Spinal cord (tissue), 10 donors: ENCODE measurements at places on chromosomes 12 and 14. TPM values are rescaled to one million over a fixed set of nuclear protein-coding genes. Genes with fewer than 3 reads are reported as not detected.

DNA sequence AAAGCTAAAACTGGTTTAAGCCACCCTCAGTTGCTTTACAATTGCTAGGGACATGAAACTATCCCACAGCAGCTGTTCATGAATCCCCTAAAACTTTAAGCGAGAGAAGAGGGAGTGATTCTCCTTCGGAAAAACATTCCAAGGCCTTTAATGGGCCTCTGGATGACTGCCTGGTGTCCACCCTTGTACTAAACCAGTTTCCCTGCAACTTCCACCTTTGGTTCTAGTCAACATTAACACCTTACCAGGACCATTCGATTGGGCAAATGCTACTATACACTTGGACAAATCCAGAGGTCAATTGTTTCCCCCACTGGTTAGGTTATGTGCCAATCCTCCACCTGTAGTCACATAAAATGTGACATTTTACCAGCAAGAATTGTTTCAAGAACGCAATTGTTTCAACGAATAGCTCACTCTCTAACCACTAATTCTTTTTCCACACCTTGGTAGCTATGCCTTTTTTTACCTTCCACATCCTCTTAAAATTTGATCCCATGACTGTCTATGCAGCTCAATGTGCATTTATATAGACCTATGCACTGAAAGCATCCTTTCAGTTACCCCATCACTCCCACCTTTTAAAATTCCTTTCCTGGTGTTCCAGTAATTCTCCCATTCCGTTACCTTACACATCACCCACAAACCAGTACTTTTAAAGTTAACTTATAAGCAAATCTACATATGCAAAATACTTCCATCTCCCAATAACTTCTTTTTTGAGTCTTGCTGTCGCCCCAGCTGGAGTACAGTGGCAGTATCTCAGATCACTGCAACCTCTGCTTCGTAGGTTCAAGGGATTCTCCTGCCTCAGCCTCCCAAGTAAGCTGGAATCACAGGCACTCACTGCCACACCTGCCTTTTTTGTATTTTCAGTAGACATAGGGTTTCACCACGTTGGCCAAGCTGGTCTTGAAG lies 3.6 kb downstream of the UBC start:
- no peak overlapping the region for H3K27ac ChIP-seq
- DNase-seq, result no peak
- peaks cover 19% of the 10 kb centered on the region for H3K4me1 ChIP-seq
- H3K4me3 ChIP-seq, result no peak overlapping the region

DNA sequence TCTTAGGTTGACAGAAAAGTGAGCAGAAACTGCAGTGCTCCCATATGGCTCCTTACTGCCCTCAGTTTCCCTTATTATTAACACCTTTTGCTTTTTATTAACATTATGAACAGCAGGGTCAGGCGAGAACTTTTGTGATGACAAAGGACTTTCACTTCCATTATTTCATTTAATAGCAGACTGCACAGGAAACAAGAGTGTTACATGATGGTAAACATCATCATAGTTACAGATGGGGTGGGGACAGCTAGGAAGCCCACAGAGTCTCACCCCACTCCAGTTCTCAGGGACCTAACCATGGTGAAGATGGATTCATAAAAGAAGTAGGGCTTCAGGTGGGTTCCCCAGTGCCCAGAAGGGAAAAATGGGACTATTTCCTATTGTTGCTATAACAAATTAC lies 110.1 kb upstream of the PELI2 start:
- H3K4me1 ChIP-seq, result peaks cover 18% of the 10 kb centered on the region
- no peak for DNase-seq
- no peak overlapping the region for H3K27ac ChIP-seq
- H3K36me3 ChIP-seq, result no peaks in the 10 kb centered on the region
- H3K4me3 ChIP-seq, result no peak overlapping the region

- H3K27me3 ChIP-seq, result no peaks in the 10 kb centered on the region
- no peak for DNase-seq
- H3K36me3 ChIP-seq, result peaks cover 31% of the 10 kb centered on the region
Measured at GRCh38 chr12:109098183-109098604, 797 bp downstream of the UNG start.

DNA sequence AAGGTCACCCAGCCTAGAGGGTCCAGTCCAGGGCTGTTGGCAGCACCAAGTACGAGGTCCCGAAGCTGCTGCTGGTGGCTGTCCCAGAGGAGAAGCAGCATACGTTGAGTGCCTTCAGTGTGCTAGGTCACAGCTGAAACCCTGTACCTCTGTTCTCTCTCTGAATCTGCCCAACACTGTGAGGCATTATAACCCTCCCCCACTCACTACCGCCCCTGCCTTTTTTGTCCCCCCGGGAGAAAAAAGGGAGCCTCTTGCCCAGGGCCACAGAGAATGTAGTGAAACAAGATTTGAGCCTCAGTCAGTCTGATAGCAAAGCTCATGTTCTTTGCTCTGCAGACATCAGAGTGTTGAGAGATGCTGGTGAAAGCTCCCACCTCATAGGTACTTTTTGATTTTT lies 53.4 kb downstream of the PPP2R5C start:
- H3K36me3 ChIP-seq, result peaks cover 12% of the 10 kb centered on the region
- DNase-seq, result no peak
- H3K4me3 ChIP-seq, result no peak overlapping the region
- H3K27ac ChIP-seq, result no peak overlapping the region
- H3K4me1 ChIP-seq, result peaks cover 12% of the 10 kb centered on the region

- no peaks in the 10 kb centered on the region for H3K36me3 ChIP-seq
- no peaks in the 10 kb centered on the region for H3K4me1 ChIP-seq
- DNase-seq, result no peak
- H3K4me3 ChIP-seq, result no peak overlapping the region
Measured at GRCh38 chr12:66072135-66072534, 58.4 kb downstream of the LLPH start.

GRCh38 chr12:124919521-124920352 lies 5.3 kb upstream of the UBC start:
- no peak overlapping the region for H3K27ac ChIP-seq
- no peaks in the 10 kb centered on the region for H3K36me3 ChIP-seq
- DNase-seq, result no peak
- H3K4me3 ChIP-seq, result no peak overlapping the region
- no peaks in the 10 kb centered on the region for H3K27me3 ChIP-seq

DNA sequence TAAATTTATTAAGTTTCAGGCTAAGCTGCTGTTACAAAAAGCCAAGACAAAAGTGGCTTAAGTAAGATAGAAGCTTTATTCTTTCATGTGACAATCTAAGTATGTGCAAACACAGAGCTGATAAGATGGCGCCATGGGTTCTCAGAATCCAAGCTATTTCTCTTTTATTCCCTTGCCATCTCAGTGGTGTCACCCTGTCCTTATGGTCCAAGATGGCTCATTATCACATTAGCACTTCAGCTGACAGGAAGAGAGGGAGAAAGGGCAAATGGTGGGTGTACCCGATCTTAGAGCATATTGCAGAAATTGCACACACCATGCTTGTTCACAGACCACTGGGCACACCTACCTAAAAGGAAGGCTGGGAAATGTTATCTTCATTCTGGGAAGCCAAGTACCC lies 211.7 kb downstream of the TMTC2 start:
- H3K4me3 ChIP-seq, result no peak overlapping the region
- no peaks in the 10 kb centered on the region for H3K27me3 ChIP-seq
- no peak overlapping the region for H3K27ac ChIP-seq

GRCh38 chr12:50536831-50537537 lies 32.2 kb downstream of the DIP2B start:
- H3K27ac ChIP-seq, result no peak overlapping the region
- DNase-seq, result no peak
- peaks cover 3% of the 10 kb centered on the region for H3K36me3 ChIP-seq
- no peaks in the 10 kb centered on the region for H3K27me3 ChIP-seq
- H3K4me3 ChIP-seq, result no peak overlapping the region

Gene EML1
- total RNA-seq, result 38.1 TPM

Gene INHBC
- total RNA-seq, result not detected
